ENCODE measurements at places on chromosomes 2 and 18.
A peak's percentile ranks its signal among the peaks of the same experiment; 100 is the strongest.

DNA sequence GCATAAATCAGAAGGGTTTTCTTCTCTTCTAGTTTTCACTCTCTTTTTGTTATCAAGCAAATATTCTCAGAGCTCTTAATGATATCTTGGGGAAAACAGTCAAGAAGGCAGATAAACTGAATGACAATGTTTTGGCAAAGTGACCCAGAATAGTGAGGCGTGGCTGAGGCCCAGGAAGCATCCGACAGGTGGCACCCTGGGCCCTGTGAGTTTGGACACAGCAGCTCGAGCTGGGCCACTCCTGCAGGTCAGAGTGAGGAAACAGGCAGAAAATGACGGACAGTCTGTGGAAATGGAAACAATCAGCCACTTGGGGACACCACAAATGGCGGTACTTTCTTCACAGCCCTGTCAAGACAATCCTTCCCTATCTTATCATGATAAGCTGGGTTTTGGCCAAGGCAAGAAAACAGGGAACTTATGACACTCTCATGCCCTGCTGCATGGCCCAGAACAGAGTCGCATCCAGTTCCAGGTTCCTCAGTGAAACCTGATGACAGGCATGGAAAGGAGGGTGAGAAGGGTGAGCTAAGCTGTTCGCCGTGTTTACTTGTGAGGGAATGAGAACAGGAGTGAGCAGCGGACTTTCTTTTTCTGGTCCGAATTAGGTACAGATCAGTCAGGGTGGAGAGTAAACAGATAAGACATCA lies 32.1 kb downstream of the MRPL44 start:
- DNase-seq, result no peak

DNA sequence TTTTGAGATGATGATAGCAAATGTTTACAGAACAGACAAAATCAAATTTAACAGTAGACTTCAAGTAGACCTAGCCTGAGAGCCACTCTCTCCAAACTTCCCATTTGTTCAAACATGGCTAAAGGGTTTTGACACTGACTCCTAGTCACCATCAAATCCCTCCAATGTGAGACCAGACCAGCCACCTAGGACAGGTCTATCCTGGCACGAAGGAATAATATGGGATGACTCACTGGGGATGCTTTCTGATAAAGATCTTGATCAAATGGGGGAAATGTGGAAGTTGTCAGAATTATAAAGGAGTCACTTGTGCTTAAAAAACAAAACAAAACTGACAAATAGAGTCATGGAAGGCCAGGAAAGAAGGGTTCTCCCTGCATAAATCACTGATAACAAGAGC lies 95.7 kb downstream of the EDAR start:
- DNase-seq, result no peak

- DNase-seq, result peak; percentile 68
These were observed 127.3 kb downstream of the PRKCE start for GRCh38 chr2:45778720-45779171.

DNA sequence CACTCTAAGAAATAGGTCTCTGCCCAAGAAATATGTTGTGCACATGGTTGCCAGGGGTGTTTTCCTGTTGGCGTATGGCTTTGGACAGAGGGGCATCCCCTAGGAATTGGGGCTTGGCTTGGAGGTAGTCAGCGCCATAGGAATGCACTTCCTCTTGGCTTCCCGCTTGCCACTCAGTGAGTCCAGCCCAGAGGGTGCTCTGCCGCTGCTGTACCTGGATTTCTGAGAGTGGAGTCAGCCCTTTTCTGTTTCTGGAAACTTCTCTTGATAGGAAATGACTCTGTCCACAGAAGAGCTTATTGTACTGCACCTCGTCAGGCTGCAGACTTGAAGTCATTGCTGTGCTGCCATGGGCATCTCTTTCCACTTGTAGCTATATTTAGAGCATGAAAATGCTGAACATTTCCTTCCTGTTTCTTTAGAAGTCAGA lies 116.7 kb upstream of the MGAT5 start:
- no peak for DNase-seq

GRCh38 chr2:202056611-202057010 lies 16.4 kb upstream of the KIAA2012 start:
- no peak for DNase-seq

DNA sequence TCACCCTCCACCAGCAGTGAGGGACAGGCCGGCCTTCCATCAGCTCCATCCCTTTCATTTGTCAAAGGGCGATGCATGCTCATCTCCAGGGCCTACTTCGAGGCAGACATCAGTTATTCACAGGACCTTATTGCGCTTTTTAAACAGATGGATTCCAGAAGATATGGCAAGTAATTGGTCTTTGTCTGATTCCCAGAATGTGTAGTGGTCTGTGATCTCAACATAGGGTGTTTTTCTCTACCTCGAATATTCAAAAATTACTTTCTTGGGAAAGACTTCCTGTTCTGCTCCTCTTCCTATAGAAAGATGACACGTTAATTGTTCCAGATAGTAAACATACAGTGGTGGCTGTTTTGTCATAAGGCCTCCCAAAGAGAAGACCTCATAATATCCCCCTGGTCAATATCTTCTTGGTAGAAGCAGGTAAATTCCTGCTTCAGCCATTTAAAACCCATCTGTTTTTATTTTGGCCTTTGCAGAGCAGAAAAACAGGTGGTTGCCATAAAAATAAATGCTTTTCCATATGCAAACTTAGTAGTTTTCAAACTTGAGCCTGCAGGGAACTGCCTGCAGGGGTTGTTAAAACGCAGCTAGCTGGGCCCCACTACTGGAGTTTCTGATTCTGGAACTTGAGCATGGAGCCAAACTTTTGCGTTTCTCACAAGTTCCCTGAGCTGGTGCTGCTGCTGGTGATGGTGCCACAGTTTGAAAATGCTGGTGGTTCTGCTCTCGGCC lies 8.2 kb downstream of the SMARCAL1 start:
- no peak for DNase-seq

- DNase-seq, result no peak
These were observed 30.4 kb downstream of the HDAC4 start for GRCh38 chr2:239370403-239370802.

- DNase-seq, result no peak
These were observed 107.2 kb downstream of the RNF152 start for GRCh38 chr18:61785588-61785987.

DNA sequence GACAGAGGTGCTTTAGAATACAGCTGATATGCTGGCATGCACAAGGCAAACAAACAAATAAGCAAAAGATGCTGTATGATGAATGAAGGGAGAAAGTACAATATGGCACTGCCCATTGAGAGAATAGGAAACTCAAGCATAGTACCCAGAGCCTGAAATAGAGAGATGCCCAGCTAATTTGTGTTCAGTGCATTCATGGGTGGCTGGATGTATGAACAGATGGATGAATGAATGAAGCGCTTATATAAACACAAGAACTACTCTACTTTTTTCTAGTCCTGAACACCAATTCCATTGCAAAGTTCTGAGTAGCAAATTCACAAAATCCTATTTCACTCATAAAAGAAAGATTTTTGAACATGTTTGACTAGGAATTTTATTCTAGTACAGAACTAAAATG lies 756.3 kb downstream of the SATB2 start:
- no peak for DNase-seq

GRCh38 chr2:226981791-226982326 lies 146.0 kb downstream of the RHBDD1 start:
- DNase-seq, result no peak

GRCh38 chr2:204274991-204275390 lies 270.3 kb upstream of the PARD3B start:
- no peak for DNase-seq

DNA sequence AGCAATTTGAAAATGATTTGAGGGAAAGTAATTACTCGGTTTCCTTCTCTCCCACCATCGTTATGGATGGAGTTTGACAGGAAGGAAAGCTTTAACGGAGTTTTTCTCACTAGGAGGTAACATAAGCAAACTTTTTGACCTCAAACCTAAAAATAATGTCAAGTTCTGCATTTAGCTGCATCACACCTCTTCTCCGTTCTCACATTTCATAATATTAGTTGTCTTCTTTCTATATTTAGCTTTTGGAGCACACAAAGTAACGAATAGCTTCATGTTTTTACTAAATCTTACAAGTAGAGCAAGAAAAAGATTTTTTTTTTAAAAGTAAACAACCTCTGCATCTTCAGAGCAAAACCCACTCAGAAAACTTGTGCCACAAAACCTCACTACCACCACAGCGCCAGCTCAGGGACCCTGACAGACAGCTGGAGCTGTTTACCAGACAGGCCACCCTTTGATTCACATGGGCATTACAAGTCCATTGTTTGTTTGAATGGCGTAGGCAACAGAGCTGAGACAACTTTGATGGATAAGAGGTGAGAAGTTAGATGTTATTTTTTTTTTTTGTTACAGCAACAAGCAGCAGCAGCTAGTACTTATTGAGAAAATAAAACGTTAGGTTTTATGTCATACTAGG lies 21.9 kb upstream of the ICOS start:
- no peak for DNase-seq

GRCh38 chr2:100882645-100883613 lies 63.0 kb downstream of the NPAS2 start:
- no peak for DNase-seq

GRCh38 chr18:22020127-22020866 lies 149.1 kb upstream of the GATA6 start:
- no peak for DNase-seq

Measured in stimulated activated CD4-positive, alpha-beta T cell treated with anti-CD3 and anti-CD28 coated beads, Interleukin-2, amount 100 ng/mL, for 24 hours (primary cell).